ENCODE measurements at places on chromosomes 1 and 21.

DNA sequence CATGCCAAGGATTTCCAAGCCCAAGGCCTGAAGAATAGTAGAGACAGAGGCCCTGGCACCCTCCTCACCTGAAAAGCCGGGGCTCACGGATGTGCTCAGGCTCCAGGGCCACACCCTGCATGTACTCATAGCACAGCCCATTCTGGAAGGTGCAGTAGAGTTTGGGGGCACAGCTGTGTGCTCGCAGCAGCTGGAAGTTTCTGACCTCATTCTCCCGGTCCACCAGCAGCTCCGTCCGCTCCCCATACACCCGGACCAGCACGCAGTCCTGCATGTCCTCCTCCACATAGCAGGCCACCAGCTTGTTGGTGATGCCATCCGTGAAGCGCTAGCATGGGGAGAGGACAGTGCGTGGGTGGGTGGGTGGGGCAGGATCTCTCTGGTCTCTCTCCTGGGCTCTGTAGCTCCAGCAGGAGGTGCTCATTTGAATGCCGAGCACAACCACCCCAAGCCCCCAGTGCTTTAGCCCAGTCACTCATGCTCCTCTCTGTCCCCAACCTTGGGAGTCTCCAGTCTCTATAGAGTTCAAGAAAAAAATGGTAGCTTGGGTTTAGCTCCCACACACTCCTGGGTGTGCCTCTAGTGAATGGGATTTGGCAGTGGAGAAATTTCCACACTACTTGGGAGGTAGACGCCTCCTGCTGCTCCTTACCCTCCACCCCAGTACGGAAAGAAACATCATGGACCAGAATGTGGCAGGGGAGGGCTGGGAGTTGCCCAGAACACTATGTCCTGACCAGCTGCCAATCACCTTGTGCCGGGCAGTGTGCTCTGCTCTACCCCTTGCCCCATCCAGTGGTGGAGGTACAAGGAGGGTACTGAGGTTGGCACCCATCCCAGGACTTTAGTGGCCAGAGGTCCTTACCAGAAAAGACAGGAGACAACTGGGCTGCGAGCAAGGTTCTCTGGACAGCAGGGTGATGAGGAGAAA, 1.9 kb downstream of the ETNK2 start:
- DNase-seq = no peak

DNA sequence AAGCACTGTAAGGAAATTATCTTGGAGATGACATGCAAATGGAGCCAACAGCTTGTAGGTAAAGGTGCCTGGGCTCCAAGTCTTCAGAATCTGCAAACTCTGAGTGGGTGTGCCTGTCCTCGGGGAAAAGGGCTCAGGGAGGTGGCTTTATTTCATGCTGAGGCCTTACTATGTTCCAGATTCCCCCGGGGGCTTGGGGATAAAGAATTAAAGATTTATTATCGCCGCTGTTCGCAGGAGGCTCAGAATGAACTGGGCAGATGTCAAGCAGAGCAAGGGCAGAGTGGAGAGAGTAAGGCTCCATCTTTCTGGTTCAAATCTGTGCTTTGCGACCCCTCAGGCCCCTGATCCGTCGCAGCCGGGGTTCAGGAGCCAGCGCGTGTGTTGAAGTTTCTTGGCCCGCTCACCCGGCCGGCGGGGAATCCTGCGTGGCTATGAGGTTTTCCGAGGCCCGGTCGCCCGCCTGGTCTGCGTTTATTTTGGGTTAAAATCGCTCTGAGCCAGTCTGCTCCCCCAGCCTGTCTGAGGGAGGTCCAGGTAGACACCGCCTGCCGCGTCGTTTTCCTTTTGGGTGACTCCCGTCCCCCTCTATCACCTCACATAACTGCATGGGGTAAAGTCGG, 19.5 kb downstream of the RHOU start:
- no peak for DNase-seq

DNA sequence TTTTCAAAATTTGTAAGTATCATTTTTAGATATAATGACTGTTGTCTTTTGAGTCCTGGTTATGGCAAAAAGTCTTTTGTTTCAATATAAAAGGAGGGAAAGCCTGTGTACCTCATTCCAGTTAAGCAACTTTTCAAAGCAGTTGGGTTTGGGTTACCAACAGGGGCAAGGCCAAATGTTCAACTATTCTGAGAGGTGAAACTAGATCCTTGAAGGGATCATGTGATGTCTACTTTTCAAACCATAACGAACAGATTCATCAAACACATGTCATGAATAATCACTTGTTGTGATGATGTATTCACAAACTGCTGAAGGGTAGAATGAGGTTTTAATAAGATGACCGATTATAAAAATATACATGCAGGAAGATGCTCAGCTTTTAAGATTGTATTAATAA, 171.3 kb downstream of the HHAT start:
- DNase-seq = no peak

GRCh38 chr1:235776396-235776795, 90.3 kb downstream of the LYST start:
- DNase-seq = no peak

GRCh38 chr1:224466154-224466553, 31.6 kb upstream of the WDR26 start:
- no peak for DNase-seq

DNA sequence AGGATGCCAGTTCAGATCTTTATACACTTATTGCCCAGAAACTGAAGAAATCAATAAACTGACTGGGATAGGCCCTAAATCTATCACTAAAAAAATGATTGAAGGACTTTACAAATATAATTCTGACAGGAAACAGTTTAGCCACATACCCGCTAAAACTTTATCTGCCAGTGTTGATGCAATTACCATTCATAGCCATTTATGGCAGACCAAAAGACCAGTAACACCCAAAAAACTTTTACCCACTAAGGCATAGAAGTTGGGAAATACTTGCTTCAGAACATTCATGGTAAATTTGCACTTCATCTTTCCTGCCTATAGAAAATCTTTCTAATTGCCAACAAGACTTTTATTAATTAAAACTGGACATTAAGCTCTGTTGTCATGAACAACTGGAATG, 15.0 kb upstream of the GPR25 start:
- DNase-seq = no peak
